ENCODE measurements at places on chromosomes 4 and X.

DNA sequence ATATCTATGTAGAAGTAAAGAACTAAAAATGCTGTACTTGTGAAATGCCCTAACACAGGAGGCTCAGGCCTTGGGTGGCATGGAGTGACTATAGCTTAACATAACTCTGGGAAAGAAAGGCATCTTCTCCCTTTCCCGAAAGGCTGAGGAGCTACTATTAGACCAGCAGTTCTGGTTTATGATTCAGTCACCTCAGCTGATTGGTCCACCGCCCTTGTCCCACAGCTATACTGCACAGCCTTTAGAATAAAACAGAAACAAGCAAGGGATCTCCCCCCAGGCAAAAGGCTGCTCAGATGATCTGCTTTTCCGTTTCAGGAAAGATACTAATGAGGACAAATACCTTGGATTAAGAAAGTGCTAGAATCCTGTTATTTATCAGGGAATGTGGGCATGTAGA lies 171.3 kb downstream of the SNCA start:
- DNase-seq, result no peak

DNA sequence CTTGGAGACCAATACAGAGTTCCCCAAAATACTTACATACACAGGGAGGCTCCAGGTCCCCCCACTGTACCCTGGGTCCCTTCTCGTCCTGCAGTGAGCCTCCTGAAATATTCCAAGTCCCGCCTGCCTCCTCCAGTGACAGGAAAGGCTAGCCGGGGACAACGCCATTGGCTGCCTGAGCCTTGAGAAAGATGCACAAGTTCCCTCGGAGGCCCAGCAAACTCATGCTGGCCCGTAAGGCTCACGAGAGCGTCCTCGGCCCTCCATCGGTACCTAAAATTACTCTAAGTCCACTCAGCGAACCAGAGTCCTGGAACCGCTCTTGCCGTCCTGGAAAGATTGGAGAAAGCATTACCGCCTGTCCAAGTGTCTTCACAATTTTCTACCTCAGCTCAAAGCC lies 228.6 kb downstream of the ADAM29 start:
- no peak for DNase-seq

DNA sequence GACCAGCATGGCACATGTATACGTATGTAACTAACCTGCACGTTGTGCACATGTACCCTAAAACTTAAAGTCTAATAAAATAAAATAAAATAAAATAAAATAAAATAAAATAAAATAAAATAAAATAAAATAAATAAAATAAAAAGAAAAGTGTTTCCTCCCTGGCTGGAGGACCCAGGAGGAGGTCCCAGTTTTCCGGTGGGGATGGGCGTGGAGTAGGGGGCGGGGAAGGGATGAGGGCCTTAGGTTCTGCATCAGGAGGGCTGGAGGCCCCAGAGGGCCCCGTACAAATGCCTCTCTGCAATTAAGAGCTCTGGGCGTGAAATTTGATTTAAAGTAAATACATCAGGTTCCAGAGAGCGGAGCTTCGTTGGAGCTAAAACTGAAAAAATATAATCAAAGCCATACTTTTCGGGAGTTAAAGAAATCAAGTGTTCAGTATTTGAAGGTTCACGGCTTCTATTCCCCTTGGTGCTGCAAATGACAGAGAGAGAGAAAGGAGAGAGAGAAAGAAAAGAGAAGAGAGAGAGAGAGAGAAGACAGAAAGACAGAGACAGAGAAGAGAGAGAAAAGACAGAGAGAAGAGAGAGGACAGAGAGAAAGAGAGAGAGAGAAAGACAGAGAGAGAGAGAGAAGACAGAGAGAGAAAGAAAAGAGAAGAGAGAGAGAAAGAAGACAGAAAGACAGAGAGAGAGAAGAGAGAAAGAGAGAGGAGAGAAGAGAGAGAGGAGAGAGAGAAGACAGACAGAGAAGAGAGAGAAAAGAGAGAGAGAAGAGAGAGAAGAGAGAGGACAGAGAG lies 8.7 kb upstream of the SHOX start:
- DNase-seq, result no peak

GRCh38 chr4:23775694-23776093 lies 114.2 kb downstream of the PPARGC1A start:
- DNase-seq, result no peak

DNA sequence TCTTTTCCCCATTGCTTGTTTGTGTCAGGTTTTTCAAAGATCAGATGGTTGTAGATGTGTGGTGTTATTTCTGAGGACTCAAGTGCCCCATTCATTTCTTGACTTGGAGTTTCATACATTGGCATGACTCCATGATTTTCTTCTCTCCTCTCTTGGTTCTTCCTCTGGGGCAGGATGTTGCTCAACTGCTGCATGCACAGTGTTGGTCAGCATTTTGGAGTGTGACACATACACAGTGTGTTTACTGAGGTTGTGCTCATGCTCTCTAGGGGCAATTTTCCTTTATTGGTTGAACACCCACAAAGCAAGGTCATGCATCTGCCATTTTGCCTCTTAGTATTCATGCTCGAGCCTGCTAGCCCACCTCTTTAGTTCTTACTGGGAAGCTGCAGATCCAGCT lies 1993.8 kb downstream of the ARAP2 start:
- no peak for DNase-seq

DNA sequence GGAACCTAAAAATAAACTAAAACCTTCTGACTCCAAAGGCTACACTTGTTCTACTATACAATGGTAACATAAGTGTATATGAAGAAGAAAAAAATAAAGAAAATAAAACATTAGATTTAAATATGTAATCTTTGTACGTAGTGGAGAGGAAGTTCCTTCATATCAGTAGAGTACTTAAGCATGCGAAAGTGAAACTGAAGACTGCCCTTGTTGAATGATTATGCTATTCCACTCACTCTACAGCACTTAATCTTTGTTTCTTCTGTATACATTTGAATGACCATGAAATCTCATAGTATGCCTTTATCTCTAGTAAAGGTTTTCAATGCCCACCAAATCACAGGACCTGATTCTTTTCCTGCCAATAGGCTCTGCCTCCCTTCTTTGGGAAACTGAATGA lies 78.9 kb downstream of the NDST3 start:
- DNase-seq, result no peak

DNA sequence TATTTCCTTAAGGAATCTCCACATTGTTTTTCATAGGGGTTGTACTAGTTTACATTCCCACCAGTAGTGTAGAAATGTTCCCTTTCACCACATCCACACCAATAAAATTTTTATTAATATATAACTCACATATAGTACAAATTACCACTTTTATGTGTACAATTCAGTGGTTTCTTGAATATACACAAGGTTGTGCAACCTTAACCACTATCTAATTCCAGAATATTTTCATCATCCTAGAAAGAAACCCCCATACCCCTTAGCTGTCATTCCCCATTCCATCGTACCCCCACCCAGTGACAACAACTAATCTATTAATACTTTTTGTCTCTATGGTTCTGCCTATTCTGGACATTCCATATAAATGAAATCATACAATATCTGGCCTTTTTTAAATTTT lies 108.3 kb upstream of the USP9X start:
- DNase-seq, result no peak

- DNase-seq, result no peak
Measured at GRCh38 chrX:11557120-11557519, 108.6 kb downstream of the ARHGAP6 start.

- DNase-seq, result no peak
Measured at GRCh38 chr4:55762819-55763218, 56.8 kb upstream of the EXOC1L start.

DNA sequence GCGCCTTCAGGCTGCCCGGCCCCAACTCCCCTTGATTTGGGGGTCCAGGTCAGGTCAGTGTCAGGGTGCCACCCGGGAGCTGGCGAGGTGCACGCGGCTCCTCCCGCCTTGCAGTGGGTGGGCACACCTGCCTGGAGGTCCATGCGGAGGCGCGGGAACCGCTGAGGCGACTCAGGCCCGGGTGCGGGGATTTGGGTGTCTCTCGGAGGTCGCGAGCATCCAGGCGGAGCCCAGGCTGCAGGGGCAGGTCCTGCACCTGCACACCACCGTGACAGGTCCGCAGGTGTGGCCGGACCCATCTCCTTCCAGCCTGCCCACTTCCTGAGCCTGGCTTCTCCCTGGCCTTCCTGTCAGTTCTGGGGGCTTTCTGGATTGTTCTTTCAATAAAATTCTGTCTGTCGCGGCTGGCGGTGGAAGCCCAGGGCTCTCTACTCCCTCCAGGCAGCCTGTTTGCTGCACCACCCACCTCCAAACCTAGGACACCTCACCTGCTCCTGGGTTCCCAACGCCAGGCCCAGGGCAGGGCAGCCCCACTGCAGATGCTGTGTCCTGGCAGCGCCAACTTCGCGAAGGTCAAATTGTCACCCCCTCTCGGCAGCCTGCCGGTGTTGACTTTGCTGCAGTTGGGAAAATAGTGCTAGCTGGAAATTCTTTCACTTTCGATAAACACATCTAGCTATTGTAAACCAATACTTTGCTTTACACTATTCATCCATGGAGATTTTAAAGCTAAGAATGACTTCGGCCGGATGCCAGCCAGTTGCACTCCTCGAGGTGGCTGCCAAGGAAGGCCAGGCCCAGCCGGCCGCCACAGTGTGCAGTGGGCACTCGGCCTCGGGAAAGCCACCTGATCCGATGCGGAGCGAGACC lies 35.9 kb downstream of the FGFRL1 start:
- peak; percentile 30 for DNase-seq

GRCh38 chr4:31391976-31392375 lies 671.8 kb downstream of the PCDH7 start:
- DNase-seq, result no peak

DNA sequence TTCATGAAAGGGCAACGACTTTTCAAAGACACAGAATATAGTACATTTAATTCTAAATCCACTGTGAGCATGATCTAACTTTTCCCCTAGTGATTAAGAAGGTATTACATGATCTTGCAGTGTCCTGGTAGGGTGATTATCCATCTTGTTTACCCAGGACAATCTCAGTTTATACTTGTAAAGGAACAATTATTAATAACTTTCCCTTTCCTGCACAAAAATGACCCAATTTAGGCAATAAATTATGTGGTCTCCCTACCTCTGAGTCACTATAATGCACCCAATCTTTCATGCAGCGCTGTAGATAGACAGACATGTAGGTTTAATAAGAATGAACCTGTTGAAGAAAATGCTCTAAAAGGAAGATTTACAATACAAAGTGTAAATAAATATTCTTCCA lies 22.7 kb downstream of the UNC5C start:
- no peak for DNase-seq

- DNase-seq, result no peak
Measured at GRCh38 chr4:35754047-35754446, 490.3 kb downstream of the ARAP2 start.

DNA sequence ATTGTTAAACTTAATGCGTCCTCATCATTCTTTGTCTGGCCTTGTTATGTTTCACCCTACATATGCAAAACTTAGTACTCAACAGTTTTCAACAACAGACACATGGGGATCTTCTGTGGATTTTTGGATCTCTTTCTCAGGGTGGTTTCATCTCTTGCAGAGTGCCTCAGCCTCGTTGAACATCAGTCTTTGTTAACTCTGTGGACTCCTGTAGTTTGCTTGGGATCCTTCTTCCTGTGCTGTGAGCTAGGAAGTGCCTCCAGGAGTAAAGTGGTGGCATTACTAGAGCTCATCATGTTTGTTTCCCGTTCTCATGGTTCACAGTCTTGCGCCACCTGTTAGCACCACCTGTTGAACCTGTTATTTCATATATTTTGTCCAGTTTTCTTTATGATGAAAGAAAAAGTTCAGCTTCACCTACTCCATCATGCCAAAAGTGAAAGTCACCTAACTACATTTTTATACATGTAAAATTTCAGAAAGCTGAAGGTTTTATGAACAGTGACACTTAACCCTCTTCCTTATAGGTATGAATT lies 27.5 kb upstream of the NDUFC1 start:
- no peak for DNase-seq

GRCh38 chr4:165600959-165601683 lies 222.3 kb downstream of the CPE start:
- DNase-seq, result no peak

DNA sequence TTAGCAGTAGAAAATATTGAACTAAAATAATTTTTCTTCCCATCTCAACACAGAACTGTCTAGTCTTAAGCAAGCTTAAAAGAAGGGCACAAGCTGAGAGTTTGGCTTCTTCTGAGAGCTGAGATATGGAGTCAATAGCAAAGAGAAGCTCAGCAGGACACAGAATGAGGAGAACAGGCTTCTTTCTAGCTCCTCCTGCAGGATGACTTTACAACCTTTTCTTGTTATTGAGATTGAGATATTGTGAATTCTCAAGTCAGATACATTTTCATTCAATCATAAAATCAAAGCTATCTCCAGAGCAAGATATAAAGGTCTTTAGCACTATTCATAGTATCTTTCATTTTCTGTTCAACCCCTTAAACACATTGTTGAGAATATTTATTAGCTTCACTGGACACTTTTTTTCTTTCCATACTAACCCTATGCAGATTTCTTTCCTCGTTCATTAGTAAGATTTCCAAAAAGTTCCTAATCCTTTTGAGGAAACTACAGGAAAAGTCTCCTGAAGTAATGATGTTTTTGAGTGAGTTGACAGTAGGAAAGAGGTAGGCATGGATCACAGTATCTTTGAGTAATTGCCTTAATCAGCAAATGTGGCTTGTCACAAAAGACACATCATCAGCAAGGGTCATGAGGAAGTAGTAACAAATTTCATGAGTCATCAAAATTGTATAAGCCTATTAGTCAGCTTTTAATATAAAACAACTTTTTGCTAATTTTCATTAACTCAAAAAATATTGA lies 17.8 kb upstream of the CXCL3 start:
- DNase-seq, result peak; percentile 33

DNA sequence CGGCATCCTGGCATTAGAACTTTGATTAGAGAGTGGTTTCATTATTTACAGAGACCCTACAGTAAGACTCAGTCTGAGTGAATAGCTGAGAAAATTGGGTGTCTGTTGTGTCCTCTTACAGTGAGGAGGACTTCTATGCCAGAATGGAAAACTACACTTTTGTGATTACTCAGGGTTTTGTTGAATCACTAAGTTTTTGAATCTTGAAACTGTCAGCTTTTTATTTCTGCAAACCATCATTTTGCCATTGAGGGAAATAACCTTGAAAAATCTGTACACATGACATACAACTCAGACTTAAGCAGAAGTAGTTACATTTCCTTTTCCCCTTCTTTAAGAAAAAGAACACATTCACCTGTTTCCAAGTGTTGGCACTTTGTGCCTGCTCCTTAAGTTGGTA lies 117.6 kb upstream of the RASGEF1B start:
- DNase-seq, result peak; percentile 13

GRCh38 chr4:5887361-5888221 lies 5.3 kb downstream of the CRMP1 start:
- peak; percentile 50 for DNase-seq

DNA sequence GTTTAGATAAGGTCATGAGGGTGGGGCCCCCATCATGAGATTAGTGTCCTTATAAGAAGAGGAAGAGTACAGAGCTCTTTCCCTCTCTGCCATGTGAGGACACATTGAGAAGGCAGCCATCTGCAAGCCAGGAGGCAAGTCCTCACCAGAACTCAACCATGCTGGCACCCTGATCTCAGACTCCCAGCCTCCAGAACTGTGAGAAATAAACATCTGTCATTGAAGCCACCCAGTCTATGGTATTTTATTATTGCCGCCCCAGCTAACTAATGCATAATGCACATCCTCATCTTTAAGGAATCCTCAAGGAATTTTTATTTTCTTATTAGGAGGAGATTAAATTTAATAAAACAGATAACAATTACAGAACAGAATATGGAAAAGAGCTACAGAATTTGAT lies 16.7 kb upstream of the EXOSC9 start:
- DNase-seq, result no peak

GRCh38 chr4:108135549-108136209 lies 33.1 kb downstream of the LEF1 start:
- DNase-seq, result no peak

- no peak for DNase-seq
Measured at GRCh38 chrX:66018585-66019309, 21.1 kb downstream of the VSIG4 start.

GRCh38 chrX:580030-580429 lies 50.6 kb upstream of the SHOX start:
- no peak for DNase-seq

Measured in RPMI8226 (cell line).